ENCODE measurements at places on chromosomes 16 and 17. TPM values are rescaled to one million over a fixed set of nuclear protein-coding genes. Genes with fewer than 3 reads are reported as not detected.

- no peak for DNase-seq
Observed at GRCh38 chr17:77872199-77872598, 86.3 kb upstream of the TNRC6C start.

GRCh38 chr17:34265711-34266110 is 4.3 kb upstream of the CCL7 start:
- no peak for DNase-seq

DNA sequence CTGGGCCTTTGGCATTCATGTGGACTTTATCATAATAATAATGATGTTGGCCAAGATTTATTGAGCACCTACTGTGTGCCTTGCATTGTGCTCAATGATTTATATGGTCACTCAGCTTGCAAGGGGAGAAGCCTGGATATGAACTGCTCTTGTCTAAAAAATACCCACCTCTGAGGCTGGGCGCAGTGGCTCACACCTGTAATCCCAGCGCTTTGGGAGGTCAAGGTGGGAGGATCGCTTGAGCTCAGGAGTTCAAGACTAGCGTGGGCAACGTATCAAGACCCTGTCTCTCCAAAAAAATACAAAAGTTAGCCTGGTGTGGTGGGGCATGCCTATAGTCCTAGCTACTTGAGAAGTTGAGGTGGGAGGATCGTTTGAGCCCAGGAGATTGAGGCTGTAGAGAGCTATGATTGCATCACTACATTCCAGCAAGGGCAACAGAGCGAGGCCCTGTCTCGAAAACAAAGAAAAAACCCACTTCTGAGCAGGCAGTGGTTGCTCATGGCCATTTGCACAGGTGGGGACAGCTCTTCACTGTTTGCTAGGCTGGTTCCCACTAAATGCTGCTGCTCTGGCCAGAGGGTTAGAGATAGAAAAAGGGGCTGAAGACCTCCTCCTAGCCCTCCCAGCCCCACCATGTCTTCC is 4.3 kb upstream of the ADGRG1 start:
- DNase-seq, result no peak

- no peak for DNase-seq
Observed at GRCh38 chr17:17190188-17190587, 15.9 kb downstream of the PLD6 start.

DNA sequence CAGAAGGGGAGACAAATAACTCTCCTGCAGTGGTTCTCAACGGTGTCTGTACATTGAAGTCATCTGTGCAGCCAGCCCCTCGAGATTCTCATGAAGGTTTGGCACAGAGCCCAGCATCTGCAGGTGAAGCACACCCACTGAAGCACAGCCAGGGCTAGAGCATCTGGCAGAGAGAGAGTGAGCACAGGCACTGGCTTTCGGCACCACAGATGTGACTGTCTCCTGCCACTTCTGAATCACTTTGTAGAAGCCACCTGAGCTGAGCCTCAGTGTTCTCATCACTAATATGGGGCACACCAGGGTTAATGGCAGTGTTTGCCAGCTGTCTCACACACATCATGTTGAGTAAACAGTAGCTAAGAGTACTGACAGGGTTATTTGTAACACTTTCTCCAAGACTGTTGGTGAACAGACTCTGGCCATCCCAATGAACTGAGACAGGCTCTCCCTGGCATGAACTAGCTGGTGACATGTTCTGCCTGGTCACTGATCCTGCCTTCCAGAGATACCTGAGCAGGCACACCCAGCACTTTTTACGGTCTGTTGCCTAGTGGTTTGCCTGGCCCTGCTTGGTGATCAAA is 10.9 kb downstream of the HSPB9 start:
- DNase-seq, result no peak

GRCh38 chr16:84138824-84139627 is 6.0 kb downstream of the HSDL1 start:
- no peak for DNase-seq

The CHST5 gene
- 1.4 TPM for total RNA-seq

The HBQ1 gene
- total RNA-seq, result not detected

The CDR2 gene
- total RNA-seq, result 32.7 TPM

The MYH1 gene
- not detected for total RNA-seq

The TBC1D3D gene
- not detected for total RNA-seq

The ANKRD40CL gene
- total RNA-seq, result 2.9 TPM

The CRAMP1 gene
- 6.0 TPM for total RNA-seq
